ENCODE measurements at places on chromosomes 4 and X. TPM values are rescaled to one million over a fixed set of nuclear protein-coding genes. Genes with fewer than 3 reads are reported as not detected.

Gene CT45A5
- total RNA-seq = not detected

Gene SHISA3
- total RNA-seq = 0.36 TPM

Gene RAB28
- 6.3 TPM for total RNA-seq

Gene ATP7A
- total RNA-seq = 3.4 TPM

Gene FAM149A
- total RNA-seq = 8.0 TPM

Gene FGF5
- total RNA-seq = not detected

Gene SRPX2
- total RNA-seq = 4.9 TPM

Gene LGI2
- total RNA-seq = 1.0 TPM

Gene SPANXD
- total RNA-seq = not detected

DNA sequence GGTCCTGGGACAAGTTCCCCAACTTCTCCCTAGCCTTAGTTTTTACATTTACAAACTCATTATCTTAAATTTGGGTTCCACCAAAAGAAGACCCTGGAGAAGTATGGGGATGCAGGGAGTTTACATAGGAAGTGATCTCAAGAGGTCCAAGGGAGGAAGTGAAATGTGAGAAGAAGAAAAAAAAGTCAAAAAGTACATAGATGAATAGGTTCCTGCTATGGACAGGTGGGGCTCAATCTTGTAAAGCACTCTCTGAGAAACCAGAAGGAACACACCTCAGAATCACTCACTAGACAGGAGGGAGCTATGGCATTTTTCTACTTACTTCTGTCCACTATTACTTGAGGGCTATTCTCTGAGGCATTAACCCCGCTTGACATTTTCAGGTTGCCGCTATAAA, 56.6 kb downstream of the ARHGAP6 start:
- DNase-seq = no peak

- no peak for DNase-seq
Measured at GRCh38 chr4:64584981-64585557, 175.8 kb upstream of the TECRL start.

- no peak for DNase-seq
Measured at GRCh38 chr4:176856421-176856820, 63.7 kb upstream of the VEGFC start.

DNA sequence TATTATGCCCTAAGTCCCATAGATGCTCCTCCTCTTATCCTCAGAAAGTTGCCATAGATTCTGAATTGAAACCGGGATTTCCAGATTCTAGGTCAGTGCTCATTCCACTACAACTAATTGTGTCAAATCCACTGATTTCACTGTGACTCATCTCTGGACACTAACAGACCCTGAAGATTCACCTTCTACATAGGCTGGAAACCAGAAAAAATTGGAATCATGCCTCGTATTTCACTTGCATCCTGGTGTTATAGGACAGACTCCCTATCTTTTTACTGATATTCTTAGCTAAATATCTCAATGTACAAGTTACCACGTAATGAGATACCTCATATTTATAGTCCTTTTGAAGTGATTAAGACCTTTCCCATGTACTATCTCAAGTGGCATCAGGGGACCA, 36.7 kb downstream of the CLNK start:
- no peak for DNase-seq

GRCh38 chr4:122898370-122899150, 23.8 kb downstream of the NUDT6 start:
- no peak for DNase-seq

- no peak for DNase-seq
Measured at GRCh38 chr4:60129740-60130139, 1070.4 kb upstream of the ADGRL3 start.

GRCh38 chrX:22516893-22517292, 244.2 kb downstream of the CBLL2 start:
- DNase-seq = no peak

DNA sequence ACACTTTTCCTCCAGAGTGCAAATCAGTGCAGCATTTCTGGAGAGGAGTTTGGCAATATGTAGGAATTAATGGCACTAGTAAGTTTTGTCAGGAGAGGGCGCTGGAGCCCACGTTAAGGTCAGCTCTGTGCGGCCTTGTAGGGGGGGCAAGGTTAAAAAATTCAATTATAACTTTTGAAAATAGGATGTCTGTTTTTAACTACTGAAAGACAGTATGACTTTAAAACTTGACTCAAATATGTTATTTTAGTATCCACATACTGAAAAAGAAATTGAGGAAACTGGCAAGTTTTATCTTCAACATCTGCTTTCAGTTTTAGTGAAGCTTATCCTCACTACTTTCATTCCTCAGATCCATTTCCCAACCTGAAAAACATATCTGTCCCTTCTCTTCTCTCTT, 30.9 kb upstream of the HSD17B13 start:
- DNase-seq = peak; percentile 58

GRCh38 chr4:45795135-45795534, 328.7 kb downstream of the GABRG1 start:
- no peak for DNase-seq

DNA sequence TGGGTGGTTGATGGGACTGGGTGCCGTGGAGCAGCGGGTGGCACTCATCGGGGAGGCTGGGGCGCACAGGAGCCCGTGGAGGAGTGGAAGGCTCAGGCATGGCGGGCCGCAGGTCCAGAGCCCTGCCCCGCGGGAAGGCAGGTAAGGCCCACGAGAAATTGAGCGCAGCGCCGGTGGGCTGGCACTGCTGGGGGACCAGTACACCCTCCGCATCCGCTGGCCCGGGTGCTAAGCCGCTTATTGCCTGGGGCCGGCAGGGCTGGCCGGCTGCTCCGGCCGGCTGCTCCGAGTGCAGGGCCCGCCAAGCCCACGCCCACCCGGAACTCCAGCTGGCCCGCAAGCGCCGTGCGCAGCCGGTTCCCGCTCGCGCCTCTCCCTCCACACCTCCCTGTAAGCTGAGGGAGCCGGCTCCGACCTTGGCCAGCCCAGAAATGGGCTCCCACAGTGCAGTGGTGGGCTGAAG, 85.1 kb upstream of the FAT4 start:
- DNase-seq = no peak

DNA sequence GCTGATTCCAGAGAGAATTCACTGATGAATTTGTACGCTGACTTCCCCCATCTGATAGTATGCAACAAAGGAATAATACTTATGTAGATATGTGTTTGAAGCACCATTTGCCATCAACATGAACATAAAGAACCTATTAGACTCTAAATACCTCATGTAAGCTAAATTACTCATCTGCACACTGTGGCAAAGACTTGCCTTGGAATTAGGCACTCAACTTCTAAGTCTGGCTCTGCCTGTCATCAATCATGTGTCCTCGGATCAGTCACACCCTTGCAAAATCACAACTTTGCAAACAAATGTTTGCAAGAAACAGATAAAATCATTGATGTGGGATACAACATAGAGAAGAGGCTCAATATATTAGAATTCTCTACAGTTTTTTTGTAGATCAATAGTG, 169.9 kb upstream of the LDB2 start:
- no peak for DNase-seq

DNA sequence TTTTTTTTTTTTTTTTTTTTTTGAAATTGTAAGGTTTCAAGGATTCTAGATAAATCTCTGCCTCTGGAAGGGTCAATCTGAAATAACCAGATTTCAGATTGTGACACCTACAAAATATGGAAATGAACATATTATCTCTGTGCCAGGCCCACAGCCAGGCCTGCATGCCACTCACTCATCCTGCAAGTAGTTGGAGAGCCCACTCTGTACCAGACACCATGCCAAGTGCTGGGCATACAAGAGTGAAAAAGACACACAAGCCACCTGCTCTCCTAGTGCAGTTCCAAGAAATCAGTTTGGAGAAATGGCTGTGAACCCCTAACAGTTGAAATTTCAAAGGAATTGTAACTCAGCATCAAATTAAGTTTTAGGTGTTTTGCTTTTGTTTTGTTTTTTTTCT, 145.9 kb upstream of the NOCT start:
- DNase-seq = no peak

GRCh38 chr4:51965862-51966261, 54.3 kb downstream of the LRRC66 start:
- DNase-seq = no peak

GRCh38 chrX:70437921-70438665, 6.5 kb upstream of the DLG3 start:
- no peak for DNase-seq

DNA sequence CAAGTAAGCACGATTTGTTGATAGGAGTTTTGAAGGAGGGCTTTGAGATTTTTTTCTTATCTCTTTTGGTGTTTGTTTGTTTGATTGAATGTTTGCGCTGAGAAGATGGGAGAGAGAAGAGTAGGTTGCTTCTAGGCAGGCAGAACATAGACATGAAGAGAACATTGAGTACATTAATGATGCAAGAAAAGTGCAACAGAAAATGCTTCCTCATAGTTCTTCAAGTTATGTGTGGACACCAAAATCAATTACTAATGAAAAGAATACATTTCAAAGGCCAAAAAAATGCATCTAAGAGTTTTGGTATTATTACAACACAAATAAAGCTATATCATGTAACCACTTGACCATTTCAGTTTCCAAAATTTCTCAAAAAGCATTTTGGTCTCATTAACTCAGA, 191.0 kb upstream of the PPARGC1A start:
- no peak for DNase-seq

GRCh38 chr4:126265888-126266287, 951.1 kb downstream of the FAT4 start:
- DNase-seq = no peak

DNA sequence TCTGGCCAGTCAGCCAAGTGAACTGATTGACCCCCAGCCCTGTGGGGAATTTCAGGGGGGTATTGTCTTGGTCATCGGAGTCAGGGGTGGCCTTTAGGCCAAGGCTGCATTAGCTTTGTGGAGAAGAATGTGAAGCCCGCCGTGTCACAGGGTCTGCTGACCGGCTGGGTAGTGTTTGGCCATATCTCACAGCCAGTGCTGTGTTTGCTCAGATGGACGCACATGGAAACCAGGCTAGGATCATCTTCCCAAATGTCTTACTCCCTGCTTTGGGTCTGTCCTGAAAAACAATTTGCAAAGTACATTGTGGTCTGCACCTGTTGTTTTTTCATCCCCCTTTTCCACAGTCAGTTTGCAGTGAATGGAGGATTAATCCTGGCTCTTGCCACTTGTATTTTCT, 13.0 kb downstream of the TMEM164 start:
- DNase-seq = no peak

DNA sequence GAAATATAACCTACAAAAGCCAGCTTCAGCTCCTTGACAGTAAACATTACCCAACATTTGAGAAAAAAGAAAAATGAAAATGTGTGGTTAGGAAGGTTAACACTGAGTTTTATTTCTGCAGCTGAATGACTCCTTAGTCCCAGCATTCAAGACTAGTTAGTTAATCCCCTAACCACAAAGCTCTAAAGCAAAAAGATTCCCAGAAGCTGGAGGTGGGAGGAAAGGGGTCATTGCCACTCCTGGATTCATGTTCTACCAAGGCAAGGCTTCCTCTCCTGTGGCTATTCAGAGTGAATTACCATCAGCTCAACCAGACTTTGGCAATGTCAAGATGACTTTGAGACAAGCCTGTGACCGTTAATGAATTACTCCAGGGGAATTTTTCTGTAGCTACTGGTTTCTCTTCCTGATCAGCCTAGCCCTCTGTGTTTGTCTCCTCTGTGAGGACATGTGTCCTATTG, 63.6 kb downstream of the HADH start:
- DNase-seq = no peak

GRCh38 chrX:1537031-1537715, at the start of gene P2RY8:
TSS of gene P2RY8 (minus strand) at chrX:1537185. CDS start at chrX:1466558, 70,627 bp downstream.
- peak; percentile 66 for DNase-seq

DNA sequence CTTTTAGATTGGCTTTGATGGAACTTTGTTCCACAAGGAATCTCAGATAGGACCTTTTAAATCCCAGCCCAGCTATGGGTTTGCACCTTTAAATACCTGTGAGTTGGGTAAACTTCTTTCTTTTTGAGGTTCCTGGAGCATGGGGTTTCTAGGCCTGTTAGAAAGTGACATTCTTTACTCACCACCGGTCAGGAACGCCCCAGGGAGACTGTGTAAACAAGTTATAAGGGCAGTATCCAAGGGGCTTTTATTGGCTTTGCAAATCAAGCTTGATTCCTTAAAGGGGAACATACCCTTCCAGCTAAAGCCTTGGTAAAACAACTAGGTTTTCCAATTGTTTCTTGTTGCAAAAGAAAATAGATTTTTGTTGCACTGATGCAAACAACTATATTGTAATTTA, 93.4 kb downstream of the TENT5D start:
- no peak for DNase-seq

GRCh38 chr4:126627255-126627654, 1005.5 kb upstream of the INTU start:
- DNase-seq = no peak

DNA sequence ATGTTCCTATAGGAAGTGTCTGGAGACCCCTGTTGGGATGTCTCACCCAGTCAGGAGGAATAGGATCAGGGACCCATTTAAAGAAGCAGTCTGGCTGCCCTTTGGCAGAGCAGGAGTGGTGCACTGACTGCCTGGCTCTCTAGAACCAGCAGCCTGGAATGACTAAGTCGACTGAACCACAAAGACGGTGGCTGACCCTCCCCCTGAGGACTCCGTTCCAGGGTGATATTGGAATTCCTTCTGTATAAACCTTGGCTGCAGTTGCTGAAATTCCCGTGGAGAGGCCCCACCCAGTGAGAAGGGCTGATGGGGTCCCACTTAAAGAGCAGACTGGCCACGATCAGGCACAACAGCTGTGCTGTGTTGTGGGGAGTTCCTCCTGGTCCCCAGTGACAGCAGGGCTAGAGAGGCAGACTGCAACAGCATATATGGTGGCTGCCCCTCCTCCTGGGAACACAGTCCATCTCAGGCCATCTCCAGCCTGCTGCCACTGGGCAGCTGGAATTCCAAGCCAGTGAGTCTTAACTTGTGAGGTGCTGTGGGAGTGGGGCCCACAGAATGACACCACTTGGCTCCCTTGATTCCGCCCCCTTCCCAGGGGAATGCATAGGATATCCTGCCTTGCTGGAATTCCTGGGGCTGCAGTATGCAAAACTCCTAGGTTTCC, 41.8 kb upstream of the RLIM start:
- DNase-seq = no peak

DNA sequence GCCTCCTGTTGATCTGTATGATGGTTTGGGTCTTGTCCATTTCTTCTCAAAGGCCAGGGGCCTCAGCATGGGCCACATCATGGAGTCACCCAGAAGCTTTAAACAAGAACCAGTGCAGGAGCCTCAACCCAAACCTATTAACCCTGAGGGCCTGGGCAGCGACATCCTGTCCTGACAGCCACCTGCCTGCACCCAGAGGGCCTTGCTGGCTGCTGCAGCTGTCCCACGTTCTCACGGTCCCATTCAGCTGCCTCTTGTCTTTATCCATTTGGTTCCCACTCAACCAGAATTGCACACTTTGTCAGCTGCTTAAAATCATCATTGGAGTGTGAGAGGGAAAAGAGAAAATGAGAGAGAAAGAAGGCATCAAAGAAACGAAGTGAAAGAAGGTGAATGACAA, 21.6 kb downstream of the C4orf50 start:
- DNase-seq = no peak

- no peak for DNase-seq
Measured at GRCh38 chr4:74410272-74410671, 34.7 kb upstream of the AREG start.

GRCh38 chr4:88819818-88820697, 122.4 kb upstream of the NAP1L5 start:
- DNase-seq = no peak

Data from psoas muscle (tissue), 8 donors.